Stimulated activated CD8-positive, alpha-beta memory T cell treated with anti-CD3 and anti-CD28 coated beads, Interleukin-15, amount 100 ng/mL, for 4 hours (primary cell): ENCODE measurements at places on chromosomes 3 and 15.

- DNase-seq, result no peak
These were observed 45.5 kb upstream of the BOC start for GRCh38 chr3:113165841-113166240.

GRCh38 chr3:9497821-9498565 lies 55.6 kb downstream of the LHFPL4 start:
- DNase-seq, result no peak

GRCh38 chr3:23712656-23713559 lies 92.8 kb upstream of the UBE2E1 start:
- DNase-seq, result no peak

DNA sequence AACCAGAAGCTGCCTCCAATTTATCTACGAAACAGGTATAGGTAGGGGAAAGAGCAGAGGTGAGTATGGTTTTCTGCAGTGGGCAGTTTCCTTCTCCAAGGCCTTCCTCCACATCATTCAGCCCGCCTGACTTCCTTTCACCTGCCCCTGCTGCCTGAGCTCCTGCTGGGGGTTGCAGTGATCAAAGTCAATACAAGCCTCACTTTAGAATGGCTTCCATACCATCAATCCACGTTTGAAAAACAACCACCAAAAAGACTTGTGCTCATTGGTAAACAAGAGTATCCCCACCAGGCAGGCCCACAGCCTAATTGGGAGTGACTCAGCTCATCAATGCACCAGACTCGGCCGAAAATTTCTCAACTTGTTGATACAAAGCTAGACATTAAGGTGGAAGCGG lies 159.9 kb downstream of the MAGI1 start:
- DNase-seq, result no peak

- no peak for DNase-seq
These were observed 6.8 kb downstream of the RAB6B start for GRCh38 chr3:133888726-133889340.

DNA sequence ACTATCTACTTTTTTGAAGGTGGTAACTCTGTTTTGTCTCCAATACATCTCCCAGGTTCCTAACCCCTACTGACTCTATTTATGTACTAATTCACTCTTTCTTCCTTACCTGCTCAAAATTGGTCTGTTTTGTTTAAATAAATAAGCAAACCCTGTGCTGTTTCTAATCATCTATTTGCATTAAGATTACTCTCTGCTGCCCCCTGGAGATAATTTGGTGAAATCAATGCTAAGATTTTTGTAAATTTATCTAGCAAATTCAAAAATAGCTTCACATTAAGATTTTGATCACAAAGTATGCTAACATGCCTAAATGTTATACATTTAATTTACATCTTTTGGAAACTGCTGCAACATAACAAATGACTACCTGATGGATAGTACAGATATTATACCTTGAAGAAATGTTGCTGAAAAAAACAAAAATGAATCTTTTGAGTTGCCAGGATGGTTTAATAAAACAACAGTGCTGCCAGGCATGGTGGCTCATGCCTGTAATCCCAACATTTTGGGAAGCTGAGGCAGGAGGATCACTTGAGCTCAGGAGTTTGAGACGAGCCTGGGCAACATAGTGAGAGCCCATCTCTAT lies 4.4 kb upstream of the CD200R1 start:
- no peak for DNase-seq
